ENCODE measurements at places on chromosomes 6 and 20.

DNA sequence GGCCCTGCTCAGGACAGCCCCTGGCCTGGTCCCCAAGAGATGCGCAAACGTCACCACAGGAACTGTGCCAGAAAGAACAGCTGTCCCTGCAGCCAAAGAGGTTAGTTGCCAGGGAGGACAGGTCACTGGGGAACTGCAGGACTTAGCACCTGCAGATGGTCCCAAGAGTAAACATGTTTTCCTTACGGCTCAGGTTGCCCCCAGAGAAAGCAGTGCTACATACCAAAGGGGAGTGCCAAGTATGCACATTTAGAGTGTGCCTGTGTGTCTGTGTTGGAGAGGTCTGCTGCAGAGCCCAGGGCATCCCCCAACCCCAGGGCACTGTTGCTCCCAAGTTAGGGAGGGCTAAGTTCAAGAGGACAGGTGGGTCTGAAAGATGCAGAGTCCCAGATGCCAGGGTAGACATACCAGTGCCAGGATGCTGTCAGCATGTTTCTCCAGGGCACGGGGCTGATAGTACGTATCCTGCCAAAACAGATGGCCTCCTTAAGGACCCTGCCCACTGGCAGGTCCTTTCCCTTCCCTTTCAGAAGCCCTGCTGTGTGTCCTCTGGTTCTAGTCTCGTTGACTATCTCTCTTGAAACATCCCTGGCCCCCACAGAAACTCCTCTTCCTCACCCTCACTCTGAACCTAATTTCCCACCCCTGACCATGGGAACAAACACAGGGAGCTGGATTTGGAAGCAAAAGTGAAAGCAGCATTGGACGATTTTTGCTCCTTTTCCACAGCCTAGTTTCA is 1.3 kb downstream of the ABHD16A start:
- DNase-seq: no peak

DNA sequence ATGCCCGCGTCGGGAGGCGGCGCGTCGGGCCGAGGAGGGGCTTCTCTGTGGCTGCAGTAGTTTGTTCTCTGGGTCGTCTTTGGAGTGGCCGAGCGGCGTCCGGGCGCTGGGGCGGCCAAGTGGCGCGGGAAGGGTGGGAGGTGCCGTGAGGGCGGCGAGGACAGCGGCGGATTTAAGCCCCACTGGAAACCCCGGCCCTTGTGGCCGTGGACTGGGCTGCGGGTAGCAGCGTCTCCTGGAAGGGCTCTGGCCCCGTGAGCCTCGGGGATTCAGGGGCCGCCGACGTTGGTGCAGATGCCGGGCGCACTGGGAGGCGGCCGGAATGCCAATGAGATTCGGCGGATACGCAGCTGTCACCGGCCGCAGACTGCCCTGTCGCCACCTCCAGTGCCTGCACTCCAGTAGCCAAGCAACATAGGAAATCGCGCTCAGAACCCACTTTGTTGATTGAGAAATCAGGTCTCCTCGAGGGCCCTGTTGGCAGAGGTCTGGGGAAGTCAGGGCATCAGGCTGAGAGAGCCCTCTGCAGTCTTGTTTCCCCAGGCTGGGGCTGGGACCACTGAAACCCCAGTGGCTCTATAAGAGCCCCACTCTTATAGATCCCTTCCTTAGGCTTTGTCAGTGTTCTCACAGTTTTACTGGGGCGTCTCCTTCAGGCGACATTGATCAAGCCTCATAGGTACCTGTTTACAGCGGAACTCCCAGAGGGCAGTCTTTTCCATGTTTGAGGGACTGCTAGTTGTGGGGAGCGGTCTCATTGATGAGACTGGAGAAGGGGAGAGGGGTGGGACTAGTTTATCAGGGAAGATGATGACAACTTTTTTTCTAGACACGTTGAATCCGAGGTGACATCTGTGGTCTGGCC is 642 bp downstream of the GZF1 start:
- peak; percentile 57 for DNase-seq

DNA sequence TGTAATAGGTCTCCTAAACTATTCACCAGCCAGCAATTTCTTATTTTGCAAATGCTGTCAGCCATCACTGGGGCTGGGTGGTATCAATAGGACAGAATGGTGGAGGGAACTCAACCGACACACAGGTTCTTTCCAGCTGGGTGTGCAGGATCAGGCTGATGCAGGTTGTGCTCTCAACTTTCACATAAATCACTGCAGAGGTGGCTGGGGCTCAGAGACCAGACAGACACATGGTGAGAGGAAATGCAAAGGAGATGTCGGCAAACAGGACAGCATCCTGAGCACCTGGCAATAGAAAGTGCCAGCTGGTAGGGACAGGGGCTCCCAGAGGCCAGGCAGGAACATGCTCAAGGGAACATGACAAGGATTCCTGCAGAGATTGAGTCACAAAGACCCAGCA is 254.9 kb downstream of the SOD2 start:
- no peak for DNase-seq

GRCh38 chr6:14692208-14692607 is 553.7 kb upstream of the JARID2 start:
- DNase-seq: no peak

GRCh38 chr6:79435746-79436145 is 101.5 kb downstream of the LCA5 start:
- no peak for DNase-seq

GRCh38 chr20:822651-823573 is 10.6 kb upstream of the FAM110A start:
- DNase-seq: no peak

- DNase-seq: no peak
Measured at GRCh38 chr20:17794400-17794799, 94.6 kb downstream of the BANF2 start.

DNA sequence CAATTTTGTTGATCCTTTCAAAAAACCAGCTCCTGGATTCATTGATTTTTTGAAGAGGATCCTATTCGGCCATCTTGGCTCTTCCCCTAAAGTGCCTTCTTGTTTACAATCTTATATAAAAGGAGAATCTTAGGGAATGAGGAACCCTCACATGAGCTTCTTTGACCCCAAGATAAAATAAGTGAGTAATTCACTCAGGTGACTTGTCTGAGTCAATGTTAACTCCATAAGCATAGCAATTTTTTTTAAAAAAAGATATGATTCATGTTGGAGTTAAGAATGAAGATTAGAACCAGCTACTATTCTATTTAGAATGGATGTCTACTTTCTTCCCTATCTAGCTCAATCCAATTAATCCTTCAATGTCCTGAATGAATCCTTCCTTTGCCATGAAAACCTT is 21.0 kb downstream of the WASF1 start:
- no peak for DNase-seq

- DNase-seq: no peak
Measured at GRCh38 chr6:170281331-170282292, 9.3 kb downstream of the DLL1 start.

GRCh38 chr6:20680697-20681165 is 146.5 kb downstream of the CDKAL1 start:
- no peak for DNase-seq

DNA sequence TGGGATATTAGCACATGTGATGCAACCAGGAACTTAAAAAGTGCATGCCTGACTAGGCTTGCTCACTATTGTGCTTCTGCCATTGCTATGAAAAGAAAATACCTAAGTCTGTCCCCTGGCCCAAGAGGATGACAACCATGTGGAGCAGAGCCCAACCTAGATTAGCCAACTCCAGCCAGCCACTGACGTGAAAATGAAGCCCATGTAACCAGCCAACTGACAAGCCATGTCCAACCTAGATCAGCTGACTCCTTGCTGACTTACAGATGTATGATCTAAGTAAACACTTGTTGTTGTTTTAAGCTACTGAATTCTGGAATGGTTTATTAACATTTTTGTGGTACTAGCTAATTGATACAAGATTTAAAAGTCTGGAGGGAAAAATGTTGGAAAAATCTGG is 47.5 kb downstream of the PIGU start:
- DNase-seq: no peak

- DNase-seq: no peak
Measured at GRCh38 chr6:88730611-88731011, 232.8 kb downstream of the RNGTT start.

DNA sequence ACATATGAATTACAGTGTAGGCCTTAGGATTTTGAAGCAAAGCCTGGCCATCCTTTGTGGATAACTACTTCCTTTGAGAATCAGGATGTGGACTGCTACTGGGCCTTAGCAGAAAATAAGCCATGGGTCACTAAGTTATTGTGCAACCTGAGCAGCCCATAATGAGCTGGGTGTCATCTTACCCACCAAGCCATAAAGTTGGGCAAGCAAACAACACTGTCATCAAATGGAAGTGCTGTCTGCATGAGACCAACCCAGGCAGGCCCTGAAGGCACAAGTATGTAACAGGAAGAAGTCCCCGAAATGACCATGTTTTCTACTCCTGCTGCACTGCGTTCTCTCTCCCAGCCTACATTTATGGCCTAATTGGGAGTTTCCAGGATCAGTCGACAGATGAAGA is 205.6 kb upstream of the GGTLC1 start:
- DNase-seq: no peak

DNA sequence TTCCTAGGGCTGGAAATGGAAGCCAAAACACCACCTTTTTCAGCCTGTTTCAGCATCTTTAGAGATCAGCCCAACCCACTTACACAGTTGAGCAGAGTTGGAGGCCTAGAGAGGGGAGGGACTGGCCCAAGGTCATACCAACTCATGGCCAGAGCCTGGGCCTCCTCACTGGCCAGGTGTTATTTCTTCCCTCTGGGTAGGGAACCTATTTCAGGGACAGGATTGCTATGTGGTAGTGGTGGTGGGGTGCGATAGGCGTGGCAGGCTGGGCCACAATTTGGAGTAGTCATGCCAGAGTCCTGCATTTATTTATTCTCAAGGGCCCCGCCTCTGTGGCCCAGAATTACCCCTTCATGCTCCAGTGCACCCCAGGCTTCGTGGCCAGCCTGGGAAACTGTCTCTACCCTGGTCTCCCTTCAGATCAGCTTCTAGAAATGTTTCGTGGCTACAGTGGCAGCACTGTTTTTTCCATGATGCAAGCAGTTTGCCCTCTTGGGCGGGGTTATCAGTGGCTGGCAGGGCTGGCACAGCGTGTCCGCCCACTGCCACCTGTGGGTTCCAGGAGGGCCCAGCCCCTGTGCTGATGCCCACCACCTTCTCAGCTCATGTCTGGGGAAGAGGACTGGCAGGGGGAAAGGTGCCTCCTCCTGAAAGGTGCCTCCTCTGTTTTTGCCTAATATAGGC is 6.2 kb downstream of the VEGFA start:
- peak; percentile 44 for DNase-seq

DNA sequence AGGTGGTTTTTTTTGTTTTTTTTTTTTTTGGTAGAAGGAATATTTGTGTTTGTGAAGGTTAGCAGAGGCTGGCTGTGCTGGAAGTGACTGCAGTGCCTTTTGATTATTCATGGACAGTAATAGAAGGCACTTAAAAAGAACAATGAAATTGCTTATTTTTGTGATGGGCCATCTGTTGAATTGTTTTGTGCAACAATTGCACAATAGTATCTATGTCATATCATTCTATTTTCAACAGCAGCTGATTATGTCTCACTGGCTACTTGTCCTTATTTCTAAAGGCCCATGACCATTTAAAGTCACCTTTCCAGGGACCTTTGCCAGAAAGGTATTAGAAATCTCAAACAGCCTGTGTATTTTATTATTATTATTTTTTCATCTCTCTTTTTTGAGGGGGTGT is 70.6 kb downstream of the AFG1L start:
- DNase-seq: no peak

DNA sequence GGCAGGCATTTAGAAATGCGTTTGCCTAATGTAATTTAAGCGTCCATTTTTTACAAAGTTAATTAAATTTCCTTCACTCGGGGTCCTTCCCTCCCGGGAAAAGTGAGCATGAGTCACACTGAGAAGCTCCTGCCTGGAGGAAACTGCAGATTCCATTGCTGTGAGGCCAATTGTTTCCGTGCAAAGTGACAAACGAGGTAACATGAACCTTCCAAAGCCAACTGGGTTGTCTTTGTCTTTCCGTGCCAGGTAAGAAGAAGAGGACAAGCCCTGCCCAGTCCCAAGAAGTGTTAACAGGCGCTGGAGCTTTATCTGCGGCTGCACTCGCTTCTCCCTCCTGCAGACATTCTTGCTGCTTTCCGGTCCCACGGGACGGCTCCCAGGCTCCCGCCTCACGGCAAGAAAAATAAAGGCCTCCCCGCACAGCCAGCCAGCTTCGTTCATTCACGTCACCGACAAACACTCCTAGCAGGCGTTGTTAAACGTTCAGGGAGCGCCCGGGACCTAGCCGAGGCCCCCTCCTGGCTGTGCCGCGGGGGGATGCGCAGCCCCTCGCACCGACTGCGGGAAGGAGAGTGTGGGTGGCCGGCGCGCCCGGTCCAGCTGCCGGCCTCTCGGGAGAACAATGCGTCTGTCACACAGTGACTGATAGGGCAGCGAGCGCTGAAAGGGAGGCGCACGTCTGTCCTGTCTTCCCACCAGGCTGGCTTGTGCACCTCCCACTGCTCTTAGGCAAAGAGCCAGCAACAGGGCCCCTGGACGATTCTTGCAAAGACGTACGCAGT is 61.5 kb upstream of the HDDC2 start:
- DNase-seq: no peak

- peak; percentile 88 for DNase-seq
Measured at GRCh38 chr6:45830441-45831139, 185.1 kb downstream of the CLIC5 start.

DNA sequence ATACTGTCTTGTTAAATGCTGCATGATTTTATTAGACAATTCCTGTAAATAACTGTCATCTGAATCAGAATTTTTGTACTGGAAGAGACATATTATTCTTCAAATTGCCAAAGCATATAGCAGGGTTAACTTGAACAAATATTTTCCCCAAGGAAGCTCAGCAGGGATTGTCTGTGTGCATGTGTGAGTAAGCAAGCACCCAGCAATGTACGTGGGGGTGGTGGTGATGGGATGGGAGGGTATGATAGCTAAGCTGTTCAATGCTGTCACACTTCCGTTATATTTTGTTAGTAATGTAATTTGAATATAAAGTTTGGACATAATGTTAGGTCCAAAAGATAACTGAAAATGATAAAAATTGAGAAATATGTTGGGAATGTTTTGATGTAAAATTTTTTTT is 118.1 kb downstream of the MYB start:
- no peak for DNase-seq

DNA sequence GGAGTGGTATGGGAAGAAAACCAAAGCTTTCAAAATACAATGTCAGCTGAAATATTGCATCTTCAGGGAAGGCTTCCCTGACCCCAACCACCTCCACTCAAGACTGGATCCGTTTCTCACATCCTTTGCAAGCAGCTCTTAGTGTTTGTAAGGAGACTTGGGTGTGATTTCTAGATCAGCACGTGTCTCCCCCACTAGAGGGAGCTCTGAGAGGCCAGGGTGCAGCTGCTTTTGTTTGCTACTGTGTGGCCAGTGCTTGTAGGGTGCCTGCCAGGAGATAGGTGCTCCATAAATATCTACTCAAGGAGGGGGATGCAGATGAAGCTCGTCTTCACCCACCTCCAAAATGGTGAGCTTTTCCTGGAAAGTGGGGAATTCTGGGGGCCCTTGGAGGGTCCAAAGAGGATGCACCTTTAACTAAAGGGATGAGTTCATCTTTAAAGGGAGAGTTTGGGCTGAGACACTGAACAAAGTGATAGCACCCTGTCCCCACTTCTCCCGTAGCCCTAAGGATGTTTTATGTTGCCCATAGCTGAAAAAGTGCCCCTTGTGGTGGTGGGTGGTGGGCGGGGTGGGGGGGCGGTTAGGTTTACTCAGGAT is 52.6 kb upstream of the MAFB start:
- DNase-seq: peak; percentile 67

GRCh38 chr6:137219664-137220252 is 573 bp upstream of the IFNGR1 start:
- DNase-seq: no peak
